ENCODE measurements at places on chromosomes 2 and 18.

DNA sequence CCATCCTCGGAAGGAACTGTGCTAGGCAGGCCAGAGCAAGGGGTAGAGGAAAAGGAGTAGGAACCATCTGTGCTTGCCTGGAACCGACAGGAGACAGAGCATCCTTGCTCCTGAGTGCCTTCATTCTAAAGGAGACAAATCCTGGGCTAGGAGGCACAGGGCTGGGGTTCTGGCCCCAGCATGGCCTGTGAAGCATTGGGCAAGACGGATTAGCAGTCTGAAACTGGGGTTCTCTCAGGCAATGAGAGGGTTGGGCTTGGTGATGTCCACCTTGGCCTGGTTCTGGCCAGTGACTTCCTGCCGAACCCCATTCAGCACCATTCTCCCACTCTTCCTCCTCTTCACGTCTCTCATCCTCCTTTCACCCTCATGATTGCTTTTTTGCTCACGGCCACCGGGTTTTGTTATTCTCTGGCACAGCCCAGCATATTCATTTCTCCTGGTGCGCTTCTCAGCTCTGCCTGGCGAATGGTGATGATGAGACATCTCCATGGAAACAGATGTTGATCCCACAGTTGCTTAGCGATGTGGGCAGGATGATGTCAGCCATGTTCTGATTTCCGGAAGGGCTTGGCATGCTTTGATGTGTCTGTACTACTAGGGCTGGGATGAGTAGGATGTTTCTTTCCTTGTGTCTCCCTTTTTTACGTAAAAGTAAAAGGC, 127.7 kb downstream of the CAPN13 start:
- DNase-seq, result no peak

DNA sequence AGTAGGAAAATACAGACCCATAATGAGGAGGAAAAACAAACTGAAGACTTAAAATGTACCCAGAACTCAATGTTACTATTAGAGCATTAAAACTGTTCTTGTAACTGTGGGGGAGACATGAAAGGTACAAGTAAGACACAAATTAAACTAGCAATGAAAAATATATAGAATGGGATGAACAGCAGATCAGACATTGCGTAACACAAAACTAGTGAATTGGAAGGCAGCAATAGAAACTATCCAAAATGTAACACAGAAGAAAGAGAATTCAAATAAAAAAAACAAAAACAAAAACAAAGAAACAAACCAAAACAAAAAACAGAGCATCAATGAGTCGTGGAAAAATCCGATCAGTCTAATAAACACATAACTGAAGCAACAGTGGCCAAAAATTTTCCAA, 127.1 kb upstream of the CNGA3 start:
- no peak for DNase-seq

GRCh38 chr2:3683748-3684454, 19.5 kb upstream of the DCDC2C start:
- DNase-seq, result no peak

DNA sequence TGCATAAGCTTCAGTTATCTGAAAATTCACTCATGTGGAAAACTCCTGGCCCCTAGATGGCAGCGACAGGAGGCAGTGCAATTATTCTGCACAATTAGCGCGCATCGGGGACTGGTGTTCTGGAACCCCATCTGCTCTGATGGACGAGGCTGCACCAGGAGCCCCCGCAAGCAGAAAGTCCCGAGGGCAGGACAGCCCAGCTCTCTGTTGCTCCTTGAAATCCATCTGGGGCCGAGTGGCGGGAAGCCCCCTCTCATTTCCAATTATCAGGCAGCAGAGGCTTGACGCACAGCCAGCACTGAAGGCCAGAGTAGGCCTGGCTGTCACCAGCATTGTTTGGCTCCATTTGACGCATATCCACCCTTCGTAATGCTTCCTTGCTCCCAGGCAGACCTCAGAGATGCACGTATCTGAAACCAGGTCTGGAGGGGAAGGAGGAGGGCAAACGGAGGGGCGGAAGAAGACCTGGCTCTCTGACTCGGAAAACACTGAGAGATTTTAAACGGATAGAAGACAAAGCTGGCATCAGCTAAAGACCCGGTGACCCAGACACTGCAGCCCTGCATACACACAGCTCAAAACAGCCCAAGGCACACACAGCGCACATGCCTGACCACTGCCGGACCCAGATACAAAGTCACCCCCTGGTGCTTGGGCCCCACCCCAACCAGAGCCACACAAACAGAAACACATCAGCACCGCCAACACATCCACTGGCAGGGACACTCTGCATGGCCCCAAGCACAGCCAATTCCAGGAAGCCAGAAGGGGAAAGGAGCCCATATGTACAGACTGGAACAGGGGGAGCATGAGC, 69.8 kb downstream of the TNS1 start:
- peak; percentile 37 for DNase-seq

DNA sequence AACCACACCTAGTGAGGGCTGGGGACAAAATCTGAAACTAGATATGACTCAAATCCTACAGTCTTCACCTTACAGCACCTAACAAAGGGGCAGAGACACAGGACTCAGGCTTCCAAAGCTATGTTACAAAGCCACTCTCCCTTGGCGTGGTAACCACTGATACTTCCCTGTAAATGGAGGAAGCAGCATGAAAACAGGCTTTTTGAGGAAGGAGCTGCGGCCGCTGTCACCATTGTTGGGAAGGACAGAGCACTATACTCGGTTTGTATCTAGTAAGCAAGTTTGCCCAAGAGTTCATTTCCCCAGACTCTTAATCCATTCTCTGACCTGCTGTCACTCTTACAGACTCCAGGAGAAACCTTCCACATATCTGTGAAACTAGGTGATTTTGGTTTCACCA, 60.3 kb downstream of the LONRF2 start:
- DNase-seq, result no peak

GRCh38 chr18:4035521-4035920, 419.6 kb downstream of the DLGAP1 start:
- no peak for DNase-seq

- no peak for DNase-seq
Measured at GRCh38 chr18:32764611-32765244, 8.1 kb downstream of the KLHL14 start.

- DNase-seq, result no peak
Measured at GRCh38 chr18:11517704-11518103, 91.7 kb upstream of the SLC35G4 start.

DNA sequence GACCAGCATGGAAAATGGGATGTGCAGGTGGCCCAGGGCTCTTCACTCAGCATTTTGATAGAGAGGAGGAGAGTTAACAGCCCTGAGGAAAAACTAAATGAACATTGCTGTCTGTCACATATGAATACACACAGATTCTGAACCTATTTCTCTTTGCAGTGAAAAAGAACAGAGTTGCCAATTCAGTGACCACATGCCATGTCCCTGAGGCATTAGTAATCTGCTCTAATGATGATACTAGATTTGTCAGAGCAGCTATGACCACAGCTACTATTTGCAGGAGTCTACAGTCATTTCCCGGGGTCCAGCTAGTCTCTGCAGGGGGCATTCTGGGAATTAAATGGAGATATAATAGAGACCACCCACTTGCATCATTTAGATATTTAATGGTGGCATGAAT, 267.6 kb downstream of the TMX3 start:
- no peak for DNase-seq

GRCh38 chr18:36387310-36387709, 89.8 kb downstream of the FHOD3 start:
- DNase-seq, result no peak

DNA sequence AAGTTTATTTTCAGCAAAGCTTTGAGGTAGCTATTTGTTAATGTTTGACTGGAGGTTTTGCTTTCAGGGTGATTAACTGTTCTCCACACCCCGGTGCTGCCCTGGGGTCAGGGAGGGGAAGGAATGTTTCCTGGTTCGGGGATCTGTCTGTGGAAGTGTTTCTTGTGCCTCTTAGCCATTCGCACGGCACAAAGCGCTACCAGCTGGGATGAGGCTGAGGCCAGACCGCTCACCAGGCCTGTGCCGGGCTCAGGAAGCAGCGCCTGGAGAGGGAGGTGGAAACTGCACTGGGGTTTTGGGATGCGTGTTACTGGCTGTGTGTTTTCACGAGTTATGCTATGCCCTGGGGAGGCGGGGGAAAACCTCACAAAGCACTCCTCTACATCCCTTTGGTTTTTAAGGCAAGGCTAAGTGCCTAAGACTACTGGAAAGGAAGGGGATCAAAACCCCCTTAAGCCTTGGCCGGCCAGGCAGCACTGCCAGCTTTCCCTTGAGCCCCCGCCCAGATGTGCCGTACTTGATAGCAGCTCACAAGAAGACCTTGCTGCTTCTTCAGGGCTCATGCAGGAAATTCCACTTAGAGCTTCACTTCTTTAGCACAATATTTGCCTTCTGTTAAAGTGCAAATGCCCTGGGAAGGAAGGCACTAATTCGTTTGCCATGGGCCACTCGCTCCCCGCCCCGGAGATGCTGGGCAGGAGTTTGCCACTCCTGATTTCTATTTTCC, 65.7 kb upstream of the CNGA3 start:
- DNase-seq, result no peak

DNA sequence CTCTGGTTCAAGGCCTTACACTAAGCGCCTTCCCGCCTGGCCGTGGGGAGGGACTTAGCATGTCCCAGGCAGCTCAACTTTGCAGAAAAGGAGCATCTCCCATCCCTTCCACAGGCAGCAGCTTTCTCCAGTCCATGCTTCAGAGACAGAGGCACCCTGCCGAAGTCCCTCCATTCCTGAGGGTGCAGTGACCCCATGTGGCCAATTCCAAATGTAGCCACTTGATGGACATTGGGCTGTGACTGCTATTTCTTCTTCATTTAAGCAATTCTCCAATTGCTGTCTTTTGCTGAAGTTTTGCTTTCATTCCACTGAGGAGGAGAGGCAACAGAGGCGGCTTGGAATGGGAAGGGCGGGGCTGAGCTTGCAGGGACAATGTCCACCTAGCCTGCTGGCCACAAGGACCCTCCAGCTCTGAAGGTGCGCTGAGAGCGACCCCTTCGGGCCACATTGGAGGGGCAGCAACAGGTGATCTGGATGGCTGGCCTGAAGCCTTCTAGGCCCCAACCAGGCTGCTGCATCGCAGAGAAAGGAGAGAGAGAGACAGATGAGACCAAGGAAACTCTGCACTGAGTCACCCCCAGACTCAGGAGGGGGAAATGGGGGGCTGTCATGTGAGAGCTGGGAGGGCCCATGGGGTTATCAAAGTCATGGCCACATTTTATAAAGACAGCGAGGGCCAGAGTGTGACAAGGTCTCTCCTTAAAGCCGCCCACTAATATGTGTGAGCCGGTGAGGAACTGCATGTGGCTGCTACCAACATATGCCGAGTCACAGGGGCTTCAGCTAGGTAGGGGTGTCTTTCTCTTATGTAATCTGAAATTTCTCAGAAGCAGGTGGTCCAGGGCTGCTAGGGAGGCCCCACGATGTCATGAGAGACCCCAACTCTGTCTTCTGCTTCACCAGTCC, 61.3 kb downstream of the LONRF2 start:
- DNase-seq, result peak; percentile 48

DNA sequence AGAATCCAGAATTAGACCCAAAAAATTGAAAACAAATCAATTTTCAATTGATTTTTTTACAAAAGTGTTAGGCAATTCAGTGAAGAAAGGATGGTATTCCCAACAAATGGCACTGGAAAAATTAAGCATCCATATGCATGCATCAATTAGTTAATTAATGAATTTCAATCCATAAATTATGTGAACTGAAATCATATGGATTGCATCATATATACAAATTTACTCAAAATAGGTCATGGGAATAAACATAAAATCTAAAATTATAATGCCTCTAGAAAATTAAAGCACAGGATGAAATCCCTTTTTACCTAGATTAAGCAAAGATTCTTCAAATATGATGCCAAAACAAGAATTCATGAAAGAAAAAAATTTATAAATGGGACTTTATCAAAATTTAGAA, 213.9 kb upstream of the KLHL29 start:
- no peak for DNase-seq

DNA sequence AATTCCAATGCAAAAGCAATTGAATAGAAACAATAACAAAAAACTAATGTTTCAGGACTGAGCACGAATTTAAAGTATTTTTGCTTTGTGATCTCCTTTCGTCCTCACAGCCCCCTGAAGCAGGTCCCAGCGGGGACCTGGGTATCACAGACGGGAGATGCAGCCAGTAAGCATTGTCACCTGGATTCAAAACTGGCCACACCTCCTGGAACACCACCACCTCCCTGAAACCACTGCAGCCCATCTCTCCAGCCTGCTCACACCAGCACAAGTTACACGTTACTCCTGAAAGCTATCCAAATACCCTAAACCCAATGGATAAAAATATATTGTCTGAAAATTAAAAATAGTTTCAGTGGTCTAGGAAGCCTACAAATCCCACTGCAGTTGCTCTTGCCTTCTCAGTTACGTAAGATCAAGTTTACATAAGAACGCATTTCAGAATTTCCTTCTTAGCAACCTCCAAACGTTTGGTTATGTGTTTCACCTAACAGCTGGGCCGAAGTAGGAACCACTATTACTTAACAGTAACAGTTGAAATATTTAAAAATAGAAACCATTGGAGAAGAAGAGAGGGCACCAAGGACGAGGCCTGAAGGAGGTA, 178.0 kb downstream of the HDAC4 start:
- no peak for DNase-seq

- no peak for DNase-seq
Measured at GRCh38 chr2:80560326-80560725, 255.8 kb upstream of the LRRTM1 start.

- no peak for DNase-seq
Measured at GRCh38 chr2:139867601-139868226, 1087.5 kb upstream of the NXPH2 start.

GRCh38 chr2:101809698-101810097, 112.2 kb downstream of the MAP4K4 start:
- DNase-seq, result no peak

- peak; percentile 24 for DNase-seq
Measured at GRCh38 chr2:79580175-79580574, 67.3 kb downstream of the CTNNA2 start.

GRCh38 chr18:48719974-48720654, 181.3 kb downstream of the CTIF start:
- no peak for DNase-seq

- no peak for DNase-seq
Measured at GRCh38 chr2:239836021-239836765, 188.9 kb downstream of the NDUFA10 start.

DNA sequence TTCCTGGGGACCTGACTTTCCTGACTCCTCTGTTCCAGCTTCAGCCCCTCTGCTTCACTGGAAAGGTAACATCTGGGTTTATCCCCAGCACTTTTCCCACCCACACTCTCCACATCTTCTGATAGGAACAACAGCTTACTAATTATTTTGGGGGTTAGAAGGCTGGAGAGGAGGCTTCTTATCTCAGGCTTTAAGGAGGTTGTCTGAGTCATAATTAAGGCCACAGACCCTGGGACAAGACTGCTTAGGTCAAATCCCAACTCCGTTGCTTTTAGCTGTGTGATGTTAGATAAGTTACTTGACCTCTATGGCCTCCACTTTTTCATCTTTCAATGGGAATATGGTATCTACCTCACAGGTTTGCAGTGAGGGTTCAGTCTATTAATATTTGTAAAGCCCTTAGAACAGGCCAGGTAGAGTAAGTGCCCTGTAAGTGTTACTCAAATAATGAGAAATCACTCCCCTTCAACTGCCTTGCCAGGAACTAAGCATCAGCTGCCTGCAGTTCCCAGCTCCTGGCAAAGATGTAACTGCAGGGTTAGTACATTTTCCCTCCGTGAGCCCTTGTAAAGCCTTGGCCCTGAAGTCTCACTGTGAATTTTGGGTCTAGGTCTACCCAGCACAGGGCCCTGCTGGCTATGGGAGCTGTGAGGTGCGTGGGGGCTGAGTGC, 123.6 kb downstream of the MTX2 start:
- peak; percentile 23 for DNase-seq
